ENCODE measurements at places on chromosomes 13 and 19. TPM values are rescaled to one million over a fixed set of nuclear protein-coding genes. Genes with fewer than 3 reads are reported as not detected.

DNA sequence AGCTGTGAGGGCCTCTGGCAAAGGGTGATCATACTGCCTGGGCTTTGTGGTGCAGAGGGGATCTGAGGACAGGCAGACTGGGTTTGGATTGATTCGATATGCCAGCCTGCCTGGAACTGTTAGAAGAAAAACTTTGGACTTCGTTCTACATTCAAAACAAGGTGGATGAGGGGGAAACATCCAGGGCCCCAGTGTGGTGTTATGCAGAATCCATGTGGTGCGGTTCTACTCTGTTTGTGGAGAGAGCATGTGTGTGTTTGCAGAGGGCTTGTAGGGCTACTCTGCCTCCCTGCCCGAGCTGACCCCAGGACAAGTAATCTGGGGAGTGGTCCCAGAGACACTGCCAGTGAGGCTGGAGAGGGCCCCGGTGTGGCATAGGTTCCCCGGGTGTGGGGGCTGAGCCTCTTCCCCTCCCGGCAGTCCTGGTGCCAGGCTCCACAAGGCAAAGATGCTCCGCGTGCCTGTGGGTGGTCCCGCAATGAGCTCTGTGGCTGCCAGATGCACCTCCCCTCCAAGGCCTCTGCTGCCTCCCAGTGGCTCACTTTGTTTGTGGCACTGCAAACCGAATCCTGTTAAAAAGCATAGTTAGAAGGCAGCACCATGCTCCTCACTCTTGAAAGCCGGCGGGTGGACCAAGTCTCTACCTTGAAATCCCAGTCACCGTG, 22.3 kb upstream of the TFDP1 start:
- H3K4me1 ChIP-seq = peaks cover 1% of the 10 kb centered on the region
- peak; percentile 50 for DNase-seq
- H3K36me3 ChIP-seq = no peaks in the 10 kb centered on the region
- no peaks in the 10 kb centered on the region for H3K27me3 ChIP-seq
- H3K27ac ChIP-seq = no peak overlapping the region

DNA sequence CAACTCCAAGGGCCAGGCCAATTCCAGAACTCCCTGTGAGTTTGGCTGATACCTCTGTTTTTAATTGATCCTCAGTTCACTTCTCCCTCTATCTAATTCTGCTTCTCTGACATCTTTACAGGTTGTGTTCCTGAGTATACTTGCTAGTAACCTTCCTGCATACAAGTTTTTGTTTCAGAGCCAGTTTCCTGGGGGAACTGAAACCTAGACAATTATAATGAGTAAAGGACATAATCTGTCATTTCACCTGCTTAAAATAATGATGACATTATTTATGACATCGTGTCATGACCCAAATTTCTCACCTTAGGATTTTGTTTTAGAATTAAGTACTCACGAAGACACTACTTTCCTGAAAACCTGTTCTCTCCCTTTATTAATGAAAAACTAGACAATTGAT, 12.5 kb upstream of the MYCBP2 start:
- DNase-seq = no peak
- no peaks in the 10 kb centered on the region for H3K27me3 ChIP-seq
- no peak overlapping the region for H3K27ac ChIP-seq
- no peaks in the 10 kb centered on the region for H3K36me3 ChIP-seq
- H3K4me3 ChIP-seq = no peak overlapping the region

DNA sequence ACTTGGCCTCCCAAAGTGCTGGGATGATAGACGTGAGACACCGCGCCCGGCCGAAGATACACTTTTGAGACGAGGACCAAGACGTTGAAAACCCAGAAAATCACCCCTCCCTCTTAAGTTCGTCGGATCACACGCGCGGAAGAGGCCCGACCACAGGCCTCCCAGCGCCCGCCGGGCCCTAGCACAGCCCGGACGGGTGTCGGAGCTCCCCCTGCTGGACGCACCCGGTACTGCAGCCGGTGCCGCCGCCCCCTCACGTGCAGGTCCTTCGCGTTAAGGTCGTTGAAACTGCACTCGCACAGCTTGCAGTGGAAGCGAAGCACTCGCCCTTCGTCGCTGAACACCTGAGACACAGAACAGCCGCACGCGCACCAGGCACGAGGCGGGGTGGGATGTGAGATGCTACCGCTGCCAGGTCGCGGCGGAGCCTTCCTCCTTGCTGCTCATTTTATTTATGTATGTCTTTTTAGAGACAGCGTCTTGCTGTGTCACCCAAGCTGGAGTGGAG, 35.7 kb upstream of the MATK start:
- peaks cover 10% of the 10 kb centered on the region for H3K4me1 ChIP-seq
- peak overlapping the region; percentile 16 for H3K4me3 ChIP-seq
- no peaks in the 10 kb centered on the region for H3K27me3 ChIP-seq
- no peaks in the 10 kb centered on the region for H3K36me3 ChIP-seq

DNA sequence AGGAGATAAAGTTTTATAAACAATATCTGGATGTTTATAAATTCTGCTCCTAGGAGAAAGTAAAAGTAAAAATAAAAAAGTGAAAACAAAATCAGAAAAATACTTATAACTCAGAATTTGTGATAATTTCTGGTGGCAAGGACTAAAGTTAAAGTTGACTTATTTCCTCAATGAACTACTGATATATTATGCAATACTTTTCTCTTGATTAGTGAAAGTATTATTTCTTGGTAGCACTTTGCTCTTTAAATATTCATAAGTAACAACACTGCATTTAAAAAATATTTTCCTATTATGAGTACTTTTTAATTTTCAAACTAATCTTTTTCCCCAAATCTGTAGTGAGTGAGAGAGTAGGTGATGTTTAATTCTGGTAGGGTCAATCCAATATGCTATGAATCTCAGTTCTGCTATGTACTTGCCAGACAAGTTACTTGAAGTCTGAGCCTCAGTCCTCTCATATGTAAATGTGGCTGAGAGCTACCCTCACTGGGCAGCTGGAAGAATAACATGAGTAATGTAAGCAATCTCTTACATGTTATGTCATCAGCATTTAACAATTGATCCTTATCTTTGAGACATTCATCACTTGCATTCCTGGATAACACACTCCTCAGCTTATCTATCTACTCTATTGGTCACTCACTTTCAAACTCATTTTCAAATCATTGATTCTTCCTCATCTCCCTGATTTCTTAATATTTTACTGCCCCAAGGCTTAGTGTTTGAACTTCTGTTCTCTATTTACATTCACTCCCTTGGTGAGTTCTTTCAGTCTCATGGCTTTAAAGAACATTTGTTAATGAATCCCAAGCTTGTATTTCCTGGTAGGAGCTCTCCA, 239.0 kb downstream of the RGCC start:
- no peaks in the 10 kb centered on the region for H3K4me1 ChIP-seq
- DNase-seq = no peak
- no peak overlapping the region for H3K4me3 ChIP-seq
- H3K27me3 ChIP-seq = no peaks in the 10 kb centered on the region
- H3K36me3 ChIP-seq = peaks cover 58% of the 10 kb centered on the region
- no peak overlapping the region for H3K27ac ChIP-seq

DNA sequence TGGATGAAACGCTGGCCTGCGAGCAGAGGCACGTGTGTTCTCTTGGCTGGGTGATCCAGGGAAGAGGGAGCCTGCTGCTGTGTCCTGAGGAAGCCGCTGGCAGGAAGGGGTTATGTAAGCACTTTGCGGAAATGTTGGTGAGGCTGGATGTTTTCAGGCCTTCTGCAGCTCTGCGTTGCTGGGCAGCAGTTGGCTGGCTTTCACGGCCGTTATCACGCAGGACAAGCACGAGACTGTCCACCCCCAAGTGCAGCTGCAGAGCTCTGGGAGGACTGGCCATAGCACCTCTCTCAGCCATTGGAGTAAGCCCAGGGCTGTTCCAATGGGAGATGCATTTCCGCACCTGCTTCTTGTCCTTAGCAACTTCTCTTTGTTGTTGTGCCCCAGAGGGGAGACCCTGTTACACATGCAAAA, 146.9 kb upstream of the SOX21 start:
- peaks cover 16% of the 10 kb centered on the region for H3K4me1 ChIP-seq
- DNase-seq = no peak
- H3K27ac ChIP-seq = no peak overlapping the region
- H3K4me3 ChIP-seq = no peak overlapping the region
- H3K36me3 ChIP-seq = no peaks in the 10 kb centered on the region

- no peak overlapping the region for H3K27ac ChIP-seq
- no peak for DNase-seq
- peaks cover 2% of the 10 kb centered on the region for H3K27me3 ChIP-seq
Measured at GRCh38 chr19:28299649-28300048, 913.3 kb downstream of the UQCRFS1 start.

DNA sequence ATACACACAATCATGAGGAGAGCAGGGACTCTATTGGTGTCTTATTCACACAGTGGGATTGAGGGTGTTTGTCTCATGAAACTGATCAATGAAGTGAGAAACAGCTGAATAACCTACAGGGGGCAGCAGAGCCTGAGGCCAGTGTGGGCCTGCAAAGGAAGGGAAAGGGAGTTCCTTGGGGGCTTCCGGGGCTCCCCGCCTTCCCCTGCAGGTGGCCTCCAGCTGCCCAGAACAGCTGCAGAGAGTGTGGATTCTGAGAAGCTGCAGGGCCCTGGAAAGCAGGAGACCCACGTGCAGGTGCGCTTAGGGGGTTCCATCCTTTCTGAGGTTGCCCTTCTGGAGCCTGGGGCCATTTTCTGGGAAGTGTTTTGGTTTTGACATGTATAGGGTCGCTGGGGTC, 20.1 kb downstream of the ZNF763 start:
- H3K4me1 ChIP-seq = peaks cover 11% of the 10 kb centered on the region
- no peak overlapping the region for H3K27ac ChIP-seq
- no peak overlapping the region for H3K4me3 ChIP-seq
- no peaks in the 10 kb centered on the region for H3K36me3 ChIP-seq

GRCh38 chr19:14616407-14616806, 33.5 kb downstream of the CLEC17A start:
- no peak overlapping the region for H3K4me3 ChIP-seq
- H3K27me3 ChIP-seq = peaks cover 12% of the 10 kb centered on the region
- H3K4me1 ChIP-seq = peaks cover 4% of the 10 kb centered on the region

DNA sequence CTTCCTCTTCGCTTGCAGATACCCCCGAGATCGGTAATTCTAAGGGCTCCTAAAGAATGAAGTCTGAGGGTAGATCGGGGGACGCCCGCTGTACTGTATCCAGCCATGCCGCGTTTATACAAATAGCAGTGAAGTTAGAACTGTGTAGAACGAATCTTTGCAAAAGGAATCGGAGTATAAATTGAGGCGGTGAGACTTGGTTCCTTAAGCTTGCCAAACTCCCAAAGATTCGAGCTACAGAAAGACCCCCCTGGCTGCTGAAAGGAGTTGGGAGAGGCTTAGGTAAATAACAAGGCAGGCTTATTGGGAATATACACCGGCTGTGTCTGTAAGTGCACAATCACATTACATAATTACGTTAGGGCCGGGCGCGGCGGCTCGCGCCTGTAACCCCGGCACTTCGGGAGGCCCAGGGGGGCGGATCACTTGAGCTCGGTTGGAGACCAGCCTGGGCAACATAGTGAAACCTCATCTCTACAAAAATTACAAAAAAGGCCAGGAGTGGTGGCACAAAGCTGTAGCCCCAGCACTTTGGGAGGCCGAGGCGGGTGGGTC, 12.2 kb downstream of the TMEM160 start:
- no peaks in the 10 kb centered on the region for H3K36me3 ChIP-seq
- peaks cover 1% of the 10 kb centered on the region for H3K27me3 ChIP-seq
- H3K4me1 ChIP-seq = peaks cover 23% of the 10 kb centered on the region
- peak overlapping the region; percentile 91 for H3K4me3 ChIP-seq

GRCh38 chr13:49683489-49683888, 7.8 kb downstream of the EBPL start:
- H3K27ac ChIP-seq = no peak overlapping the region
- peaks cover 10% of the 10 kb centered on the region for H3K4me1 ChIP-seq
- no peak for DNase-seq

DNA sequence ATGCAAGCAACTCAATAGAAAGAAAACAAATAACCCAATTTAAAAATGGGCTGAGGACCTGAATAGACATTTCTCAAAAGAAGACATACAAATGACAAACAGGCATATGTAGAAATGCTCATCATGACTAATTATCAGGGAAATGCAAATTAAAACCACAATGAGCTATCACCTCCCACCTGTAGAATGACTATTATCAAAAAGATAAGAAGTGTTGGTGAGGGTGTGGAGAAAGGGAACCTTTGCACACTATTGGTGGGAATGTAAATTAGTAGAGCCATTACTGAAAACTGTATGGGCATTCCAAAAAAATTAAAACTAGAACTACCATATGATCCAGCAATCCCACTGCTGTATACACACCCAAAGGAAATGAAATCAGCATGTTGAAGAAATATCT, 212.2 kb downstream of the SUCLA2 start:
- no peak for DNase-seq
- H3K27me3 ChIP-seq = no peaks in the 10 kb centered on the region
- no peak overlapping the region for H3K27ac ChIP-seq
- H3K36me3 ChIP-seq = peaks cover 27% of the 10 kb centered on the region
- no peak overlapping the region for H3K4me3 ChIP-seq

GRCh38 chr19:45607071-45608029, 5.3 kb upstream of the GPR4 start:
- H3K36me3 ChIP-seq = peaks cover 23% of the 10 kb centered on the region
- peaks cover 19% of the 10 kb centered on the region for H3K27me3 ChIP-seq
- DNase-seq = peak; percentile 25
- H3K4me3 ChIP-seq = no peak overlapping the region

DNA sequence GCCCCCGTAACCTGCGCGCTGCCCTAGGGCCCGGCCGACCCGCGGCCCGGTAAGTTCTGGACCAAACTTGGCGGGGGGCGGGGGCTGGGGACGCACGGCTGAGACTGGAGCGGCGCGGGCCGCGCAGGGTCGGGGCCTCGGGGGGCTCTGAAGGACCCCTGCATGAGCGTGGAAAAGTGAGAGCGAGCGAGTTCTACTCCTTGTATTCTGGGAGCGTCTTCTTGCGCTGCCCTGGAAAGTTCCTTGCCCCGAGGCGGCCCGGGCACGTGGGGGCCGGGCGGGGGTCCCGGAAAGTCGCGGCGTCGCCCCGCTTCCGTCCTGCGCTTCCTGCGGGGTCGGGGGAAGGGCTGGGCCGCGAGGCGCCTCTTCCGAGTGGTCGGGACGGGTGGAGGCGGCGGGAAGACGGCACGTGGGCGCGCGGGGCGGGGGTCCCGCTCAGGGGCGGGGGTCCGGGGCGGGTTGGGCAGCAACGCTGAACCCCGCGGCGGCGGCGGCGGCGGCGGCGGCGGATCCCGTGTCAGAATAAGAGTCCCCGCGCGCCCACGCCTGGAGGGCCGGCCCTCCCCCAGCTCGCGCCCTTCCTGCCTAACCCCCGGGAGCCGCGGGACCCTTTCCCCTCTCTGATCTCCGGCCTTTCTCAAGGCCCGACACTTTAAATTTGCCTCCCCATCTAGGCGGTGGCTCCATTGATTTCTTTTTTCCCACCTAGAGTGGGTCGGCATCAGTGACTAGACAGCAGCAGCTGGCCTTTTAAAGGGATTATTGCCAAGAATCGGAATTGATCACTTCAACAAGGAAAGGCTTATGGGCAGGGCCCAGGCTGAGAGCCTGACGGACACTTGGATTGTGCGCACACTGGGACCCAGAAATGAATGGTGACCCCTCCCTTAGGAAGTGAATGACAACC, 749 bp downstream of the GATAD2A start:
- H3K36me3 ChIP-seq = no peaks in the 10 kb centered on the region
- peak; percentile 24 for DNase-seq
- H3K4me3 ChIP-seq = peak overlapping the region; percentile 92
- H3K27ac ChIP-seq = peak overlapping the region; percentile 22
- no peaks in the 10 kb centered on the region for H3K27me3 ChIP-seq

Gene IGFL3
- not detected for total RNA-seq

Gene FUT3
- total RNA-seq = not detected

Gene SRRM5
- total RNA-seq = 1.4 TPM

Gene ZNF429
- 30.9 TPM for total RNA-seq

Gene ZNF69
- 19.6 TPM for total RNA-seq

Gene B3GNT3
- total RNA-seq = not detected

Gene CXCL17
- not detected for total RNA-seq

Gene SIGLEC10
- 0.68 TPM for total RNA-seq

All from naive thymus-derived CD8-positive, alpha-beta T cell (primary cell).